Right cardiac atrium (tissue), 5 donors: ENCODE measurements at places on chromosomes 1 and 21. TPM values are rescaled to one million over a fixed set of nuclear protein-coding genes. Genes with fewer than 3 reads are reported as not detected.

DNA sequence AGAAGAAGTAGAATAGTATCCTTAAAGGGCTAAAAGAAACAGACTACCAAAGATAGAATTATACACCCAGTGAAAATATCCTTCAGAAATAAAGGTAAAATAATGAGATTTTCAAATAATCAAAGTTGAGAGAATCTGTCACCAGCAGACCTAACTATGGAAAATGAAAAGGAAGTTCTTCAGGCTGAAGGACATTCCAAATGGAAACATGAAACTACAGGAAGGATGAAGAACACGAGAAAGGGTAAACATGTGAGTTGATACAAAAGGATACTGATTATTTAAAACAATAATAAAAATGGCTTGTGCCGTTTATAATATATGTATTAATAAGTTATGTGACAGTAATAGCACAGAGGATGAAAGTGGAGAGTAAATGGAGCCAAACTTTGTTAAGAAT lies 57.1 kb upstream of the SLFNL1 start:
- no peak for DNase-seq

DNA sequence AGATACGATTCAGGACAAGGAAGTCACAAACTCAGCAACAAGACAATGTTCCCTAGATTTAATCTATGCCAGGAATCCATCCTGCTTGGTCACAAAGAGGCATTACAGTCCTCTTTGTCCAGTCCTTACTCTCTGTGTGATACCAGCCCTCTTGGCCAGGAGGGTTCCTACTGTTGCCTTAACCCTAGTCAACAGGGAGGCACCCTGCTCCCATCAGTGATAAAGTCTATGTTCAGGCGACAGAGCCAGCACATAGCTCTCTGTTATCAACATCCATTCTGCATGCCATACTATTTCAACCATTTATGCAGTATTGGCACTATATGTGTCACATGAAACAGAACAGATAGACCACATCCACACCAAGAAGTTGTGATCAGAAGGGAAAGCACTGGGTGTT lies 4.4 kb upstream of the NPL start:
- DNase-seq: no peak

DNA sequence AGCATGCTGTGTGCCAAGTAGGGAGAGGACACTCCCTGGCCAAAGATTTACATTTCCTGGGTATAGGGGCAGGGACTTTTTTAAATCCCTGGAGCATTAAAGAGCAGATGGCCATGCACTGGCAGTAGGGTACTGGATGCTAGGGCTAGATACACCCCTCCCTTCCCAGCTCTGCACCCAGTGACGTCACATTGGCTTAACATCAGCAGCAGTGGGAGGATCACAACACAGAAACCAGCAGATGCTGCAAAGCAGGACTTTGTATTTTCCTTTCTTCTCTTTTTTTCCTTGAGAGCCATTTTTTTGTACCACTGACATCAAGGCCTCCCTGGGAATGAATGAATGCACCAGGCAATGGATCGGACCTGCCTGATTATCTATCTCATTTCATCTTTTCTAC lies 243.0 kb downstream of the KAZN start:
- DNase-seq: no peak

- DNase-seq: no peak
These were observed 33.6 kb downstream of the CD58 start for GRCh38 chr1:116537040-116537831.

DNA sequence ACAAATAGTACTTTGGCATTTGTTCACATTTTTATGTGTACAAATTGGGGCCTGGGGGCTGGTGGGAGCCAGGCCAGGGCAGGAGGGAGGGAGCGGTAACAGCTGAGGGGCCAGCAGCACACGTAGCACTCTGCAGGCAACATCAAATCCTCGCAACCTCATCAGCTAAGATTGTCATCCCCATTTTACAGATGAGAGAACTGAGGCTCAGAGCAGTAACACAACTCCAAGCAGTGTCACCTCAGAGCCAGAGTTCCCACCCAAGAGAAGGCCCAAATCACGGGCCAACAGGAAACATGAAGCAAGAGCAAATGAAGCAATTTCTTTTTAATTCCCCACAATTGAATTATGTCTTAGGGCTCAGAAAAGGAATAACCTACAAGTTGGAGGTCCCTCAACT lies 14.1 kb downstream of the IFFO2 start:
- DNase-seq: no peak

Gene DDX20
- 6.9 TPM for total RNA-seq
